CD14-positive monocyte (primary cell): ENCODE measurements at places on chromosomes 5 and 9.

DNA sequence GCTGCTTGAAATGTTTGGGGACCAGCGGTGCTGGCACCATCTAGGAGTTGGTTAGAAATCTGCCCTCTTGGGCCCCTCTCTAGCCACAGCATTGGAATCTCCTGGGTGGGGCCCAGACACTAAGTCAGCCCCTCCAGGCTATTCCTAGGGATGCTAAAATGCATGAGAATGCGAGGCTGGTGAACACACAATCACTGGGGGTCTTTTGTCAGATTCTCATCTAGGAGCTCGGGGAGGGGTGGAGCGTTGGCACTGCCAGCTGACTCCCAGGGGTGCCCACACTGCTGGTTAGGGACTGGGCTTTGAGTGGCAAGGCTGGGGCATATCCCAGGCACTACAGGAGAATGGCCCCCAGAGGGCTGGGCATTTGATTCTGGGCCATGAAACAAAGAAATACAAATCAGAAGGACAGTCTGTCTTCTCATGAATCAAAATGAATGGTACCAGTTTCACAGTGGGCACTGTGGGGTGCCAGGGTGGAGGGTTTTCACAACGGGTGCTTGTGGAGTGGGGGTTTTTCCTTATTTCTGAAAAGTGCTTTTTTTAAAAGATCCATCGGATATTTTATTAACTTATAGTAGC is 127.8 kb upstream of the RAPGEF1 start:
- DNase-seq, result no peak

- no peak for DNase-seq
These were observed 42.2 kb downstream of the MED27 start for GRCh38 chr9:132037458-132037857.

DNA sequence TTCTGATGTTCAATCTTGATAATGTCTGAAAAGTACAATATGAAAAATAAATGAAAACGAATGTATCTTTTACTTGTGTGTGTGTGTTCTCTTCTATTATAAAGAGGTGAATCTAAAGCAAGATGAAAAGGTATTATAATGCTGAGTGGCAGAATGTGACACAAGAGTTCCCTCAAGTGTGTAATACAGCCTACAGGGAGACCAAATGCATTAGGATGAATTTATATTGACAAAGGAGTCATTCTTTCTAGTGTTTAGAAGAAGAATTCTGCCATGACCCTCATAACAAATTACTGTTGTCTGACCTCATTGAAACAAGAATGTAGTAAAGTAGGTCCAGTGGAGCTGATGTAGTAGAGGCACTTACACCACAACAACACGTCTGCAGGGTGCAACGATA is 1119.0 kb upstream of the CDH10 start:
- no peak for DNase-seq

GRCh38 chr9:36765468-36766341 is 193.0 kb downstream of the MELK start:
- DNase-seq, result peak; percentile 61

GRCh38 chr5:122311961-122312590 is at the start of gene SNCAIP:
Gene SNCAIP, plus strand, starts transcription at chr5:122312237. Its CDS starts 78,898 bp downstream, at chr5:122391135.
- DNase-seq, result no peak

DNA sequence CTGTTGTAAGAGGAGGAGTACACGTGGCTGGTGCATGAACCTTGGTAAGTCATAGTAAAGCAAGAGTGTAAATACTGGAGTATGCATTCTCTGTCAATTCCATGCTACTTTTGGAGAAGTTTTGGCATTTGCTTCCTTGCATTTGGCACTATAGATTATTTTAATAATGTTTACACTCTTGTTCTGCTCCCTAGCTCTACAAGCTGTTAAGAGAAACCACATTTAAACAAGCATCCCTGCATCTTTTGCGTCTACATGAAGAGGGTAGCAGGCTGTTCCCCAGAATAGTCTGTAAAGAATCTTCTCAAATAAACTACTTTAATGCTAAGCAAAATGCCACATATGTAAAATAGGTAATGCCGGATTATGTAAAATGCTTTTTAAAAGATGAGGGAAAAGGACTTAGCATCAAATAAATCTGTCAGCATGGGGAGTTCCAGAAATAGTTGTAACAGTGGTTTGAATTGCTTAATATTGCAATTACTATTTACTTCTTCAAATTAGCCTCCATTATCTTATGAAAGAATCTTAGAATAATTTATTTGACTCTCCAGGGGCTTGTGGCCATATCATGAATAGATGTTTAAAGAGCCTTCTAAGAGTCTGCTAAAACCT is 2127.3 kb upstream of the WWC1 start:
- DNase-seq, result no peak

DNA sequence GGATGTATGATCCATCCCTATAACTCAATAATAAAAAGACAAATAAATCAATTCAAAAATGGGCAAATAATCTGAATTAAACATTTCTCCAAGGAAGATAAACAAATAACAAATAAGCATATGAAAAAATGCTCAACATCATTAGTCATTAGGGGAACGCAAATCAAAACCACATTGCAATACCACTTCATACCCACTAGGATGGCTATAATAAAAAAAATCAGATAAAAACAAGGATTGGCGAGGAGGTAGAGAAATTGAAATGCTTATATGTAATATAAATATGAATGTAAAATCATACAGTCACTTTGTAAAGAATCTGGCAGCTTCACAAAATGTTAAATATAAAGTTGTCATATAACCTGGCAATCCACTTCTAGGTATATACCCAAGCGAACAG is 52.3 kb upstream of the TBCA start:
- DNase-seq, result no peak

DNA sequence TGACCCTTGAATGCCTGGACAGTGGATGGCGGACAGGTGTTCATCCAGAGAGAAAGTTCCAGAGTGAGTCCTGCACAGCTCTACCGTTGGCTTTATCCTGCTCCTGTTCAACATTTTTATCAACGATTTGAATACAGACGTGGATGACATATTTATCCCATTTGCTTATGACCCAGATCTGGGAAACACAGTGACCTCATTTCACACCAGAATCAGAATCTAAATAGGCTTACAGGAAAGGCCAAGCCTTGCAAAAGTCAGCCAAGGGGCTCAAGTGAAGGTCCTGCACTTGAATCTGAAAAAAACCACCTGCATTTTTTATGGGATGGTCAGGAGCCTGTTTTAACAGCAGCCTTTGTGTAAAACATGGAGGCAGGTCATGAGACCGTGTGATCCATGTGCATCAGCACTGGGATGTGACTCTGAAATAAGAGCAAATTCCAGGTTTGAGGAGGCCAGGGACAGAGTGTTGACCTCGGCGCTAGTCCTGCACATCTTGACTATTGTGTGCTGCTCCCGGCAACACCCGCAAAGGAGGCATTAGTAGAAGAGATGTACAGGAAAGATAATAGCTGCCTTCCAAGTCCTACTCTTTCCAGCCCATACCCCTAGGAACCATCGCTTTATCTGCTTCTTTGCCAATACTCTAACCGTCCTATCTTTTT is 18.5 kb downstream of the PDZD2 start:
- no peak for DNase-seq
